ENCODE measurements at places on chromosomes 1 and 21.
A peak's percentile ranks its signal among the peaks of the same experiment; 100 is the strongest.

- DNase-seq, result no peak
Observed at GRCh38 chr1:58038574-58038973, 508.0 kb downstream of the OMA1 start.

DNA sequence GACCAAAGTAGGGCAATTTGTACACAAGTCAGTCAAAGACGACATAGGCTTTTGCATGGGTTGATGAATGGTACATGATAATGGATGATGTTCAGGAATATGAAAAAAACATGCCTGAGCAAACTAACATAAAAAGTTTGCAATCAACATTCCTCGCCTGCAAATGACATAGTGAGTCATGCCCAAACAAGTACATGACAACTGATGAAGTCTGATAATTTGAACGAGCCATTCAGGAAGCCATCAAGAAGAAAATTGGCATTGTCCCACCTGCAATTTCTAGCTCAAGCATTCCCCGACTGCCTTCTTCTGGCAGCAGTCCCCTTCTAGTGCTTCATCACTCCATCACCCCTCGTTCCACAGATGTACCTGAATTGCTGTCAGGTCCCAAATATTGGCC is 118.4 kb upstream of the NR5A2 start:
- no peak for DNase-seq

DNA sequence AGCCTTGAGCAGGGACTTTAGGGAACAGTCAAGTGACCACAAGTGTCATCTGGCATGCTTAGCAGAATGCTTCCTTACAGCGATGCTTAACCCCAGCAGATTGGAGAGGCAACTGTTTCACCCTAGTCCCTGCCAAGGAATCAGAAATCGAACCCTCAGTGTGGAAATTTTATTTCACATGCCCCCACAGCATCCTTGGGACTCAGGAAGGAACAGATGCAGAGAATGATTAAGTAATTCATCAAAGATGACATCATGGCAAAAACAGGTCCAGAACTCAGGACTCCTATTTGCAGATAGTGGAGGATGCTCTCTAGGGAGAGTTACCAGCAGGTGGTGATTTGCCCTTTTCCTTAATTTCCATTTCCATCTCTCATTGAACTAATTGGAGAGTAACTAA is 333.0 kb upstream of the KAZN start:
- DNase-seq, result no peak

DNA sequence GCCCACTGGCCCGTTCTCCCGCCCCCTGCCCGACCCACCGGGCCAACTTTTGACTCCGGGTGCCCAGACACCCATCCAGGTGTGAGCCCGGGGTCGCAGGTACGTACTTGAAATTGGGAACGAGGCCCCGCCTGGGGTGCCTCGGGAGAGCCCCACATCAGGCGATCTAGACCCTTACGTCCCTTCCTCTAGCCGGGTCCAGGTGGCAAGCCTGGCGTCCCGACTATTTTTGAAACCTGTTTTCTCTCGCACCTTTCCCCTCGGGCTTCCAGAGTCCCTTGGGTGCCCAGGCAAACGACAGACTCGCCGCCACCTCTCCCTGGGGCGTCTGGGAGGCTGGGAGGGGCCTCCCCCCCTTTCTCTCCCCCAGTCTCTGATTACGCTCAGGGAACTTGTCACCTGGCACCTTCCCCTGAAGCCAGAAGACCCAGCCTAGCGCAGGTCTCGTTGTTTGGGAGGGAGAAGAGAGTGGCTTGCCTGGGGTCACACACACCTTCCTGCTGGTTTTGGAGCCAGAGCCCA is 898 bp downstream of the LDLRAP1 start:
- no peak for DNase-seq

- DNase-seq, result no peak
Observed at GRCh38 chr1:87318056-87318650, 10.5 kb upstream of the LMO4 start.

DNA sequence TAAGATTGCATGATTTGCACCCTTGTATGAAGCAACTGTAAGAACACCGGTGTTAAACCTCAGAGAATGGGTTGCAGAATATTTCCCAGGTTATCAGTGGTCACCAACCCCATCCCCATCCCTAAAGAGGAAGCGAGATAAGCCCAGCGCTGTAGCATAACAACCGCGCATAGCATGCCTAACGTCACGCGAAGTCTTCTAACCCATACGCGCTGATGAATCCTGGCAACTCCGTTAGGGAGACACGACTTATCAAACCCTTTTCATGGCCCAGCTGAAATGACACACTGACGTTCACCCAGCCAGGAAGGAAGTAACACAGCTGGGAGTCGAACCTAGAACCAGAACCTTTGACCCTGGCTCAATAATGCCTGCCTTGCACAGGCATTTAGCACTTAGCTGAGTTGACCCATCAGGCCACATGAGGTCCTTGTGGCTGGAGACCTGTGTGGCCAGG is 24.2 kb downstream of the TMEM51 start:
- no peak for DNase-seq

DNA sequence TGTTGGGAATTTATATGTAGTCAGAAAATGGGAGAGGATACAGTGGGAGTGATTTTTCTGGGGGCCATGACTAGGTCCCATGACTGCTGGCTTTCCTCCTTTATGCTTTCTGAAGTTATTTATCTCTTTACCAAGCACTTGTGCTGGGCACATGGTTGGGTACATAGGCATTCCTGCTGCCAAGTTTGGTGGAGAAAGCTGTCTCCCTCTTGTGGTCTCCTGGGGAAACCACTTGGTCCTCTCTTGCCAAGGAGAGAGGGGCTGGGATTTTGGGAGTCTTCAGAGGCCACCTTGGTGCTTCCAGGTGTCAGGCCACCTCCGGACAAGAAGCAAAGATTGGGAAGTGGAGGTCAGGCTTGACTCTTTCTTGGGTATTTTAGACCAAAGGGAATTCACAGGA is 120.2 kb upstream of the KCNE2 start:
- no peak for DNase-seq

DNA sequence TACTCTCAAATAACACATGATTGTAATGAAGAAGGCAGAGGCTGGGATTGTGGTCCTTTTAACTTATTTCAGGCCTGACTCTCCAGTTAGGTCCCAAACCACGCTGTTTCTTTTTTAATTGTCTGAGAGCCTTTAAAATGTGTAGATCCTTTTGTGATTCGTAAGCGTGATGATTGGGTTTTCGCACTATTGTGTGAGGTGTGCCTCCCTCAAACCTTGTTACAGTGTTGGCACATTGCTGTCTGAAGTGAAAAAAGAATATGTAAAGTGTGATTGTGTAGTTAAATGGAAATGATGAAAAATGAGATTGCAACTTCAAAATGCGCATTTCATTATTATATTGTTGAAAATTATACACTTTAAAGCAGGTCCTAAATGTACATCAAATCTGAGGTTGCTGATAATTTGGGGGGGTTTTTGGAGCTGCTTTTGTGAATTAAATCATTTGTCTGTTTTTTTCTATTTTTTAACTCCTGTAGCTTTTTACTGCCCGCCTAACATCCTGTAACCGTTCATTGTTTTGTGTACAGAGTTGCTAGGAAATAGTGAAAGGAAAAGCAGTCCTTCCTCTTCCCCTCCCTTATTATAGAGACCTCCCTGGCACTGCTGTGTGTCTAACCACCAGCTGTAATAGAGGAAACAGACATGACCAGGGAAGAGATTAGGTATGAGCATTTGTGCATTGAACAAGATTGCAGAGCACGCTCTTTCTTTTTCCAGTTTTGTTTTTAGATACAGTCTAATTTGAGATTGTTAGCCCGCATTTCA is 43.3 kb downstream of the IARS2 start:
- no peak for DNase-seq

DNA sequence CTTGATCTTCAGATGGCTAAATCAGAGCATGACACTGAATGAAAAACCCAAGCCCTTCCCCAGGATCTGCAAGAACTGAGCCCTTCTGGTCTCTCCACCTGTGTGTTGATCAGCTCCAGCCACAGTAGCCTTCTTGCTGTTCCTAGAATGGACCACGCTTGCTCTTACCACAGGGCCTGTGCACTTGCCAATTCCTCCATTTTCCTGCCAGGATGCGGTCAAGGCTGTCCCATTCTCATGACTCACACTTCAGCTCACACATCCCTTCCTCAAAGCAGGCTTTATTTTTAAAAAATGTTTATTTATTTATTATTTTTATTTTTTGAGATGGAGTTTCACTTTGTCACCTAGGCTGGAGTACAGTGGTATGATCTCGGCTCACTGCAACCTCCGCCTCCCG is 43.6 kb upstream of the GRHL3 start:
- DNase-seq, result no peak

GRCh38 chr1:178324003-178324402 is 172.8 kb downstream of the CLEC20A start:
- DNase-seq, result no peak

- DNase-seq, result no peak
Observed at GRCh38 chr1:199512037-199512710, 515.3 kb upstream of the NR5A2 start.

DNA sequence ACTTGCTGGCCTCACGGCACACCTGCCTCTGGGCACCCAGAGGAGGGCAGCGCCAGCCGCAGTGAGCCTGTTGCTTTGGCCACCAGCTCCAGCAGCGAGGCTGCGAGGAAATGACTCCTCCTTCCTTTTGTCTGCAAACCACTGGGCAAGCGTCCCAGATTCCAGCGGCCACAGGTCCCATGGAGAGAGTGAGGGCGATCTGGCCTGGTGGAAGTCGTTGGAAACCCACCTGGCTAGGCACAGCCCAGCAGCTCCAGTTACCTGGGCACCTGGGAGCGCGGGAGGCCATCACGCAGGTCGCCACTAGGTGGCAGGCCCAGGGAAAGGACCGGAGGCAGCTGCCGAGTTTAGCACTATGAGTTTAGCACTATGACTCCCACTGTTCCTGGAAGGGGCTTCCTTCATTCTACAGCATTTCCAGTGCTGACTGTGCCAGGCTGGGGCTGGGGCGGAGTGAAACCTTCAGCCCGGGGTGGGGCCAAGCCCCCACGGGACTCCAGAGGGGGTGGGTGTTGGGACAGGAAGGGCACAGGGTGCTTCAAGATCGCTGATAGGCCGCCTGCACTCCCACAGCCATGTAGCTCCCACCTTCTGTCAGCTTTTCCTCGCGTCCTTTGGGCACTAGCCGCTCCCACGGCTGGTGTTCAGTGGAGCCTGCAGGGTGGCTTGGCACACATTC is 1.1 kb upstream of the ESPN start:
- DNase-seq, result peak; percentile 52

DNA sequence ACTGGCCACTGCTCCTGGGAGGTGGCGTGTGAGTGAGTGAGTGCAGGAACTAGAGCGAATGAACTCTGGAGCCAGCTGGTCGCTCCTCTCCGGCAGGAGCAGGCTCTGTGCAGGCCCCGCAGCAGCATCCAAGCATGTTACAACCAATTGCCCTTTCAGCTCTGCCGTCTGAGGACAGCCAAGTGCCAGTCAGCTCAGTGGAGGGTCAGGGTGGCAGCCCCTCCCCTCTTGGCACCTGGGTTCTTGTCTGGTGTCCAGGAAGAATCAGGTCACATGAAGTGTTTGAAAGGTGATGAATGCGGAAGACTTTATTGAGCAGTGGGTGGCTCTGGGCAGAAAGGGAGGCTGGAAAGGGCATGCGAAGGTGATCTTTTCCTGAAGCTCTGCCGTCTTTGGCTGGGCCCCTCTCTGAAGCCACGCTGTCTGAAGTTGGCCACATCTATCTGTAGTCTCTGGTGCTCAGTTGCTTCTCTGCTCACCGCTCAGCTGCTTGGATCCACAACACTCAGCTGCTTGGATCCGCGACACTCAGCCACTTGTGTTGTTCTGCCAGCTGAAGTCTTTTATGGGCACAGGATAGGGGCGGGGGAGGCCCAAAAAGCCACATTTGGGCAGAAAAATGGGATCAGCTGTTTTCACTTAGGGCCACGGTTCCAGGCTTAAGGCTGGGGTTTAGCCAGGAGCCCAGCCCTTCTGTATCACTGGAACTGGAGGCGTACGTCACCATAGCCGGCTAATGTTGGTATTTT is 139.8 kb downstream of the ADSS2 start:
- no peak for DNase-seq

DNA sequence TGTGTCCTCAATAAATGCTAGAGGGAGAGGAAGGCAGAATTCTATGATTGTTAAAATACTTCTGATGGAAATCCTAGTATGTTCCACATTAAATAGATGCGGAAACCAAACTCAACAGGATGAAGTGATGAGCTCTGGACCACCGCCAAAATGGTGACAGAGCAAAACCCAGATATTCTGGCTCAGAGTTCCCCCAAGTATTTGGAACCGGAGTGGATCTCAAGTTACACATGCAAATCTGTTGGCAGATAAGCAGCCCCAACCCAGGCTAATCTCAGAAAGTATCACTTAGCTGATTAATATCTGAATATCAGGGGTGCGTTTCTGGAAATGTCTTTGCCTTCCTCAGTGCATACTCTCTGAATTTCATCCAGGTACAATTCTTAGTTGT is 17.4 kb upstream of the GRHL3 start:
- DNase-seq, result no peak

GRCh38 chr1:154772056-154772455 is 98.0 kb downstream of the KCNN3 start:
- no peak for DNase-seq

DNA sequence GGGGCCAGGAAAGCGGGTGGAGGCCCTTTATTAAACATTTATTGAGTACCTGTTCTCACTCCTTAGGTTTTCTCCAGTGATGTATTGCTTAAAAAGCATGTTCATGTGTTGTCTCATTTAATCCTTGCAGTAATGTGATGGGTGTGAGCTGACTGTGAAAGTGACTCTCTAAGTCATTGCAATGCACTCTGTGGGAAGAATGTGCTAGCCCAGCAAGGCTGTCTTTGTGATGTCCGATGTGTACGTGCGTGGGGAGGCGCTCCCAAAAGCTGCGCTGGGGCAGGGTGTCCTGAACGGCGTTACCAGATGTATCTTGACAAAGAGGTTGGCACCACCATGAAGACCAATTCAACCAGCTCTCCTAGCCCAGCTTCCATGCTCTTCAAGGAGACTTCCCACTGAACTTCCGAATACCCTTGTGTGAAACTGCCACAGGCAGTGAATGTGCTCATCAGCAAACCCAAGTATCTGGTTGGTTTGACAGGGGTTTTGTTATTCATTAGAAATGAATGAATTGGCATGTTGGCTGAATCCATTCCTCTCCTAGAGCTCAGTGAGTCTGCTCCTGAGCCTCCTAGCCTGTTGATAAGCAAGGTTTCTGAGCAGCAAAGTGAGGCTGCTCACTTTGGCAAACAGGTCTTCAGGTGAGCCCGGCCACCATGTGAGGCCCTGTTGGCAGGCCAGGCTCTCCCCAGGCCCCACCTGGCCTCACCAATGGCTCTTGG is 28.0 kb downstream of the NUAK2 start:
- no peak for DNase-seq

- DNase-seq, result no peak
Observed at GRCh38 chr1:203281033-203281432, 24.3 kb upstream of the BTG2 start.

DNA sequence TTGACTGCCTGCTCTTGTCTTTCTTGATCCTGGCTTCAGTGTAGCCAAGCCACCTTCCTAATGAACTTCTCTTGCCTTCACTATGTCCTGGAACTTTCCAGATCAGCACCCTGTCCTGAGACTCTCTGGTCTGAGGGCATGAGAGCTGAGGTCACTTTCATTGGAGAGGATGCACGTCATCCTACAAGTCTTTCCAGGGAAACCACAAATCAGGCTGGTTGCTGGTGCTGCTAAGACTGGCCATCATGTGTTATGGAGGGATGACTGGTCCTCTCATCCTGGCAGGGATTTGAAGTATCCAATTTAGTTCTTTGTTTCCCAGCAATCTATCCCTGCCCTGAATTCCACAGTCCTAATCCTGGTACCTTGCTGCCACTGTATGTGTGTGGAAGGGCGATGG is 228.6 kb downstream of the GPATCH2 start:
- no peak for DNase-seq
